ENCODE measurements at places on chromosomes 4 and X.

DNA sequence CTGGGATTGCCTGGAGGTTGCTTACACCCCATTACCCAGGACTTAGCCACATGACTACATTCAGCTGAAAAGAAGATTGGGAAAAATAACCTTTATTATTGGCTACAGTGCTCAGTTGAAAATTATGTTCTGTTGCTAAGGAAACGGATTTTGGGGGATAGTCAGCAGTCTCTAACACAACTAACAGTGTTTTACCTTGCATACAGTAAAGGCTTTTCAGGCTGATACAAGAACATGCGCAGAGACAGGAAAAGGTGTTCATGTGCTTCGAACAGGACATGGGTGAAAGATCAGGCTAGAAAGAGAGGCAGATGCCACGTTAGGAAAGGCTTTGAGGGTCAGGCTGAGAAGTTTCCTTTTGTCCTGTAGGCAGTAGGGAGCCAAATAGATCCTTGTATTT is 14.8 kb upstream of the RHOH start:
- no peak for DNase-seq

DNA sequence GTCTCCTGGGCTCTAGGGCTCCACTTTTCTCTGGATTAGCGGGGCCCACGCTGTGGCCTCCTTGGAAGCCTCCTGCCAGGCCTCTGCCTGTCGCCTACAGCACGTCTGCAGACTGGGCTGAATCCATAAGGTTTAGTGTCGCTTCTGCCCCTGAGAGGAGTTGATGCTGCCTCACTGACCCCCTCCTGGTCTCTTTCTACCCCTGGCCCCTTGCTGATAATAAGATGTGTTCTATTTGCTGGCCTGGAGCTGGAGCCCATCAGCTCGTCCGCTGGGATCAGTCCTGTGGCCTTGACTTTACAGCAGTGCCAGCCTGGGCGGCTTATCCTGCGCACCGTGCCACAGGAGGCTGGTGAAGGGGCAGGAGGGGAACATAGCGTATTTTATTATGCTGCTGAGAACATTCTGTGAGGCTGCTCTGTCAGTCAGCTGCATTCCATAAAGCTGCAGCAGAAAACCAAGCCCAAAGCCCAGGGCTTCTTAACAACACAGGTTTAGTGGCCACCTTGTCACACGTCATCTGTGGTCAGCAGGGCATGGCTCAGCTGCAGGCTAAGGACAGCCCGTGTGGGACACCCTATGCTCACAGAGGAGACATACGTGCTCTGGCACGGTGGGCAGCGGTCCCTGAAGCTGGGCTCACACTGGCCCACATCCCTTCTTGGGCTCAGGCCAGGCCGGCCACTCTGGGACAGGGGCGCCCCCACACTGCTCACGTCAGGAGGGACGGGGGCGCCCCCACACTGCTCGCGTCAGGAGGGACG is 29.3 kb upstream of the HGFAC start:
- no peak for DNase-seq

- DNase-seq = no peak
These were observed 32.0 kb downstream of the LIMCH1 start for GRCh38 chr4:41569961-41570360.

DNA sequence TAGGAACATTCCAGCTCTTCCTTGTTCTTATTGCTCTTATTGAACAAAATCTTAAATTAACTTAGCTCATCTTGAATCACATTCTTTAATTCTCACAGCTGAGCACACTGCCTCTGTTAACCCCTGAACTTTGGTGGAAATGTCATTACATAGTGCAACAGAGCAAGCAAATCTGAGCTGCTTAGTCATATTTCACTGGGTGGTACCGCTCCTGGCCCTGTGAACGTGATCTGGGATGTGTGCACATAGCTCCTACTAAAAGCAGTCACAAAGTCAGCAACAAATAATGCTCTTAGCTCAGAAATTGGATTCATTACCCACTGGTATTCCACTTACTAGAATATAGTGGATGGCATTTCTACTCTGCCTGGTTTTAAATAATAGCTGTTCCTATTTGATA is 27.9 kb downstream of the ARHGEF6 start:
- no peak for DNase-seq

- no peak for DNase-seq
These were observed 31.1 kb downstream of the RAP2C start for GRCh38 chrX:132188175-132188574.

DNA sequence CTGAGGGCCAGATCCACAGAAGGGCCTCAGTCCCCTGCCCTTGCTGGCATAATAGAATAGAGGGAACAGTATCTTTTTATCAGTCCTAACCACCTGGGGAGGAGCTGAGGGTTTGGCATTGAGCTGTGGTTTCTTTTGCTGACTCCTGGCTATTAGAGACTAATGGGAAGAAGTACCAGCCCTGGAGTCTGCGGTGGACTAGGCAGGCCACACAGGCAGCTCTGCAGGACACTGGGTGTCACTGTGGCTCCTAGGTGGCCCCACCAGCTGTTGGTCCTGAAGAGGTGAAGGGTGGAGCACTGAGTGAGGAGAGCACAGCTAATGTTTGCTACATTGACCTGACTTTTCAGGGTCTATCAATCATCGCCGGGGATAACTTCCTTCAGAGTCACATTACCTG is 52.8 kb upstream of the GPC4 start:
- no peak for DNase-seq

GRCh38 chrX:46551494-46552128 is 6.4 kb upstream of the ZNF674 start:
- DNase-seq = no peak

DNA sequence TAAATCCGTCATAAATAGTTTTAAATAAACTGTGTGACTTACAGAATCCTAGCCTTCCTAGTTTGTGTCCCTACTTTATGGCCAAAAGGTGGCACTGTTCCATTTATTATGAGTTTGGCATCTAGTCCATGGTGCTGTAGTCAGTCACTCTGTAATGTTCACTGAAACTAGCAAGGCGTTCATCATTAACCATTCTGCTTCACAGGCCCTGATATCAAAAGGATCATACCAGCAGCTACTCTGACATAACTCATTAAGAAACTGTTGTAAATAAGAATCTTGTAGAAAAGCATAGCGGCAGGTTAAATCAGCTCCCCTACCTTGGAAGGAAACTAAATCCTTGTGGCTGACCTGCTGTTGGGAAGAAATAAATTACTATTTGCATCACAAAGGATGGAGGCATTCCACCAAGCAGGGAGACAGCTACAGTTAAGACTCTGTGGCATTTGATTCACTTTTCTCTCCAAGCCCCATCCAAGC is 919.6 kb upstream of the DIAPH2 start:
- DNase-seq = no peak

DNA sequence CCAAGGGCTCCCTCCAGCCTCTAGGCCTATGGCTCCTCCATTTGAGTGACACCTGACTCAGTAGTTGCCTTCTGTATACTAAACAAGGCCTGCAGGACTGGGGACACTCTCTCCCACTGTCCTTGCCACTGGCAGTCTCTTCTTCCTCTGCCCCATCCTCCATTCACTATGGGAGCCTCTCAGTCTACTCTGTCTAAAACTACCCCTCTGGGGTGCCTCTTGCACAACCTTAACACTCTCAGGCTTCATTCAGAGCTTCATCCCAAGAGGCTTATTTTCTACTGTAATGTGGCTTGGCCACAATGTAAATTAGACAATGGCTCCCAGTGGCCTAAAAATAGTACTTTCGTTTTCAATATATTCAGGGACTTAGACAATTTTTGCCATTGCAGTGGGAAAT is 133.0 kb downstream of the ZC4H2 start:
- no peak for DNase-seq
